ENCODE measurements at places on chromosomes 2 and 18. TPM values are rescaled to one million over a fixed set of nuclear protein-coding genes. Genes with fewer than 3 reads are reported as not detected.

DNA sequence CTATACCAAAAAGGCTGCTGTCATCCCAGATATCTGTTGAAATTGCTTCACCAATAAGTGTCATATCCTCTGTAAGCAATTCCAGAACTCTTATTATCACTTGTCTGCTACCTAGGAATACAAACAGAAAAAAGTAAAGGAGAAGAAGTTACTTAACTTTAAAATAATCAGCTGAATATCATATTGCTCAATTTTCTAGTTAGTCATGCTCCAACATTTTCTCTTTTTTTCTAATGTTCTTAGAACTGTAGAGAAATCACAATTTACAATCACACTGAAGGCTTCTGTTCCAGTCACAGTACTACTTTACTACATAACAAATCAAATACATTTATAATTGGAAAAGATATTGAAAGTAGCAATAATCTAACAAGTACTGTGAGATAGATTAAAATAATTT lies 17.4 kb downstream of the RTTN start:
- peaks cover 11% of the 10 kb centered on the region for H3K36me3 ChIP-seq
- H3K4me3 ChIP-seq: no peak overlapping the region
- no peak for DNase-seq

- no peaks in the 10 kb centered on the region for H3K36me3 ChIP-seq
- peak; percentile 61 for DNase-seq
- no peaks in the 10 kb centered on the region for H3K27me3 ChIP-seq
- H3K4me3 ChIP-seq: peak within 1 kb of the TSS; percentile 9
These were observed at the start of gene NOL4 for GRCh38 chr18:34224423-34225217. Gene NOL4, minus strand, starts transcription at chr18:34224913. Its CDS starts 1,660 bp downstream, at chr18:34223253.

GRCh38 chr2:189830510-189830909 lies 46.3 kb downstream of the PMS1 start:
- DNase-seq: no peak
- H3K27me3 ChIP-seq: no peaks in the 10 kb centered on the region
- H3K4me3 ChIP-seq: no peak overlapping the region

GRCh38 chr2:101985793-101986164 lies 6.0 kb upstream of the IL1R2 start:
- no peak overlapping the region for H3K4me3 ChIP-seq
- no peaks in the 10 kb centered on the region for H3K27me3 ChIP-seq
- H3K4me1 ChIP-seq: no peaks in the 10 kb centered on the region
- no peak for DNase-seq
- H3K27ac ChIP-seq: no peak overlapping the region
- no peaks in the 10 kb centered on the region for H3K36me3 ChIP-seq

Gene PLCL1
- 2.0 TPM for total RNA-seq

Gene EN1
- not detected for total RNA-seq

GRCh38 chr2:169007941-169008340 lies 23.2 kb downstream of the ABCB11 start:
- H3K27me3 ChIP-seq: no peaks in the 10 kb centered on the region
- H3K27ac ChIP-seq: no peak overlapping the region
- no peak overlapping the region for H3K4me3 ChIP-seq
- peaks cover 20% of the 10 kb centered on the region for H3K4me1 ChIP-seq
- DNase-seq: no peak

- DNase-seq: no peak
- H3K27ac ChIP-seq: no peak overlapping the region
- no peaks in the 10 kb centered on the region for H3K27me3 ChIP-seq
- no peaks in the 10 kb centered on the region for H3K36me3 ChIP-seq
- peaks cover 24% of the 10 kb centered on the region for H3K4me1 ChIP-seq
These were observed 925.9 kb downstream of the BCL11A start for GRCh38 chr2:59627599-59627998.

Gene PCBP1
- total RNA-seq: 97.9 TPM

Gene SIX2
- total RNA-seq: 2.3 TPM

- H3K27ac ChIP-seq: no peak overlapping the region
- DNase-seq: no peak
- no peak overlapping the region for H3K4me3 ChIP-seq
- no peaks in the 10 kb centered on the region for H3K4me1 ChIP-seq
- H3K27me3 ChIP-seq: no peaks in the 10 kb centered on the region
- H3K36me3 ChIP-seq: no peaks in the 10 kb centered on the region
These were observed 129.7 kb upstream of the OSR1 start for GRCh38 chr2:19488009-19488691.

GRCh38 chr2:230305416-230306275 lies 21.3 kb upstream of the SP140L start:
- no peak for DNase-seq
- H3K4me1 ChIP-seq: no peaks in the 10 kb centered on the region
- H3K27me3 ChIP-seq: no peaks in the 10 kb centered on the region
- H3K4me3 ChIP-seq: no peak overlapping the region

GRCh38 chr2:188494906-188495305 lies 203.2 kb downstream of the GULP1 start:
- H3K36me3 ChIP-seq: no peaks in the 10 kb centered on the region
- DNase-seq: no peak
- H3K27me3 ChIP-seq: no peaks in the 10 kb centered on the region
- no peak overlapping the region for H3K27ac ChIP-seq

DNA sequence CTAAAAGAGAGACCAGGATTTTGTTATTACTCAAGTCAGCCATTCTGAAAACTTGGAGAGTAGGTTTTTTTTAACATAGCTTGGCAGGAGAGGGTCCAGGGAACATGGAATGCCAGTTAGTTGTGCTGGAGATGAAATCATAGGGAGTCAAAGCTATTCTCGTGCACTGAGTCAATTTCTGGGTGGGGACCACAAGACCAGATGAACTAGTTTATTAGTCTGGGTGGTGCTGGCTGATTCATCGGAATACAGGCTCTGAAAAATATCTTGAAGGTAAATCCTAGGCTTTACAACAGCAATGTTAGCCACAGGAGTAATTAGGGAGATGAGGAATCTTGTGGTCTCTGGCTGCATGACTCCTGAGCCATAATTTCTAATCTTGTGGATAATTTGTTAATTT lies 921.4 kb downstream of the TRIB2 start:
- no peak for DNase-seq
- no peak overlapping the region for H3K4me3 ChIP-seq
- no peaks in the 10 kb centered on the region for H3K4me1 ChIP-seq
- H3K27ac ChIP-seq: no peak overlapping the region

- H3K27ac ChIP-seq: no peak overlapping the region
- H3K4me1 ChIP-seq: peaks cover 17% of the 10 kb centered on the region
- H3K27me3 ChIP-seq: no peaks in the 10 kb centered on the region
- no peaks in the 10 kb centered on the region for H3K36me3 ChIP-seq
- no peak overlapping the region for H3K4me3 ChIP-seq
These were observed 961 bp downstream of the GEN1 start for GRCh38 chr2:17754773-17755425.

Gene CPLX4
- total RNA-seq: not detected

DNA sequence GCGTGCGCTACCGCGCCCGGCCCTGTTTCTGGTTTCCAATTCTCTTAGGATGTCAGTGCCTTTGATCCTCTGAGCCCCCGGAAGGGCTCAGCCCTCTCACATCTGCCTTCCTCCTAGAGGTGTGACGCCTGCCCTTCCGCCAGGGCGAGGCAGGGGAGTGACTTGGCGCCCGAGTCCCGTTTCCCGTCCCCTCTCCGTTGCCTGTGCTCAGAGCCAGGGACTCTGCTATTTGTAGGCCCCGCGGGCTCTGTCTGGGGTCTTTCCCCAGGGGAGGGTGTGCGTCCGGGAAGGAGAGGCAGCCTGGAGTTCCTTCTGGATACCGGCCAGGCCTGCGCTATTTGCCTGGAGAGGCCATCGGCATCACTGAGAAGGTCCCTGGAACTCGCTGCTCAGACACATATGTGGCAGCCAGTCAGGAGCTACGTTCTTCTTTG lies 103.7 kb upstream of the TAF1B start:
- no peaks in the 10 kb centered on the region for H3K27me3 ChIP-seq
- DNase-seq: peak; percentile 46
- H3K4me1 ChIP-seq: peaks cover 4% of the 10 kb centered on the region
- H3K36me3 ChIP-seq: no peaks in the 10 kb centered on the region
- H3K27ac ChIP-seq: no peak overlapping the region

GRCh38 chr2:188975497-188976102 lies 1.4 kb downstream of the COL3A1 start:
- peak overlapping the region; percentile 2 for H3K27ac ChIP-seq
- H3K36me3 ChIP-seq: no peaks in the 10 kb centered on the region
- H3K4me3 ChIP-seq: no peak overlapping the region
- no peak for DNase-seq

- no peak overlapping the region for H3K27ac ChIP-seq
- no peaks in the 10 kb centered on the region for H3K27me3 ChIP-seq
- no peaks in the 10 kb centered on the region for H3K4me1 ChIP-seq
- H3K4me3 ChIP-seq: no peak overlapping the region
These were observed 97.5 kb downstream of the GLI2 start for GRCh38 chr2:120833127-120833675.

All from body of pancreas (tissue), 4 donors.